Nephron progenitor cell (in vitro differentiated cells): ENCODE measurements at places on chromosomes 1 and 21.

DNA sequence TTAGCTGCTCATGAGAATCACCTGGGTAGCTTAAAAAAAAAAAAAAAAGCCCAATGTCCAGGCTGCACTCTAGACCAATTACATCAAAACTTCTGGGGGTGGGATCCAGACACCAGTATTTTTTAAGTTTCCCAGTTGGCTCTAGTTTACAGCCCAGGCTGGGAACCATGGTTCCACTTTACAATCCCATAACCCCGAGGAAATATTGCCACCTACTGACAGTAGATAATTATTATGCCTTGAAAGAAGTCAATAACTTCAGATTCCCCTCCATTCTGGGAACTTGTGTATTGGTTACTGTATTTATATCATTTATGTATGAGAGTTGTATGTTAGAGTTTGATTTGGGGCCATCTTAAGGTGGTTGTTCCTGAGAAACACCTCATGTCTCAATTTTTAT, 100.2 kb downstream of the SPATA46 start:
- DNase-seq: no peak

- DNase-seq: peak; percentile 17
Observed at GRCh38 chr1:25099343-25099951, 132.9 kb downstream of the SYF2 start.

DNA sequence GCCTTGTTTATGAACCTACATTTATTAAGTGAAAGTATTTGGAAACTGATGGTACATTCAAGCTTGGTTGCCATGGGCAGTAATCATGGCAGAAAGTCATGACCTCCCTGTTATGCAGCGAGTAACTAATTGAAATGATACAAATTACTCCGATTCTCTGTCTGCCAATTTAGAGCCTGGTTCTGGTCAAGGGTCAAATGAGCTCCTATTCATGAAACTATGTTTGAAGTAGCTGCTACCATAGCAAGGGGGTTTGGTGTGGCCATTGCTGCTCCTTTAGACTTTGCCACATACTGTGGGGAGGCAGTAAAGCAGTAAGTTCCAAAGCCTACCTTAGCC, 187.2 kb upstream of the FOXD3 start:
- DNase-seq: no peak

DNA sequence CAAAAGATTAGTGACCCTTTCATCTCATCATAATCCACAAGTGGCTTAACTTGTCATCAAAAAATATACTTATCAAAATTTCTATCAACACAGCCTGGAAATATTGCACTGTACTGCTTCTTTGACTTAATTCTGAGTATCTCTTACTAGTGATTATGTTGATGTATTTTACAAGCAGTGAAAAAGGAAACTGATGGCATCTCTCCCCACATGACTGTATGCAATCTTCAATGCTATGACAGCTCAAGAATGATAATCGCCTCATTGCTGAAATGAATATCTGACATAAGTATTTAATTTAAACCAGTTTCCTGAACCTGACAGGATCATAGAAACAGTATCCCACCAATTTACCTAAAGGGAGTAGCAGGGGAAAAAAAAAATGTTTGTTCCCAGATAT, 79.5 kb downstream of the DPYD start:
- no peak for DNase-seq

DNA sequence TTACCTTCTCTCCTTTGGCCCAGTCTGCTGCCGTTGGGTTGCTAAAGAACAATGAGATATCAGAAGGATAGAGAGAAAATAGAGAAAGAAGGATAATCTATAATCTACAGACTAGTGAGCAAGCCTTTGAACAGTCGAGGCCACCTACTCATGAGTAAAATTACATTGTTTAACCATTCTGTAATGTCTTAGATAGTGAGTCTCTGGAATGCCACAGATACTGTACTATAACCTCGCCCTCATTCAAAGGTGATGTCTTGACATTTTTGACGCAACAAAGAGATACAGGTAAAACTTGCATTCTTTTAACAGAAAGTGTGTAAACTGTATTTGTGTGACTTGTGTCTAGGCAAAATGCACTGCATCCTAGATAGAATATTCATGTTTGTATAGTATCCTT, 77.9 kb downstream of the LAMC1 start:
- no peak for DNase-seq

GRCh38 chr1:89807503-89807902, 13.3 kb upstream of the LRRC8D start:
- DNase-seq: no peak

- no peak for DNase-seq
Observed at GRCh38 chr1:206524739-206525364, 17.5 kb downstream of the RASSF5 start.

DNA sequence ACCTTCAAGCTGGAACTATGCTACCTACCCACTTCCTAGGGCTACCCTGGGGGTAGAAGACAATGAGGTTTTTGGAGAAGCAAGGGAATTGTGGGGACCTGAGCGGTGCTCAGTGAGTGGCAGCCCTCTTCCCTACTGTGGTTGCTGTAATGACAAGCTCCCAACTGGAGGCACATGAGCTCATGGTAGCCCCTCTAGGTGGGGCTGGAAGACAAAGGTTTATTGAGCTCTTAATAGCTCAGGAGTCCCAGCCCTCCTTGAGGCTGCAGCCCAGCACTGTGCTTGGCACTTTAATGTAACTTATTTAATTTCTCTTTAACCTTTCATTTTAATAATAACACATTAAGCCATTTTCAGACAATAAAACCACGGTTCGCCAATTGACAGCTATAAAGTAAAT, 528.9 kb downstream of the OMA1 start:
- no peak for DNase-seq

- DNase-seq: no peak
Observed at GRCh38 chr1:111660204-111661150, 40.9 kb downstream of the RAP1A start.

GRCh38 chr1:223741861-223742260, 29.5 kb downstream of the CAPN2 start:
- no peak for DNase-seq

GRCh38 chr1:60132108-60132507, 58.5 kb upstream of the C1orf87 start:
- DNase-seq: no peak
